Neural crest cell (in vitro differentiated cells): ENCODE measurements at places on chromosomes 3 and 15. TPM values are rescaled to one million over a fixed set of nuclear protein-coding genes. Genes with fewer than 3 reads are reported as not detected.

- no peak for DNase-seq
Measured at GRCh38 chr15:53447053-53447574, 312.3 kb downstream of the WDR72 start.

GRCh38 chr3:30349507-30349906, 256.9 kb upstream of the TGFBR2 start:
- DNase-seq, result no peak

GRCh38 chr3:138845771-138846173, 11.0 kb upstream of the PIK3CB start:
- DNase-seq, result no peak

Gene PARP9
- total RNA-seq, result 2.8 and 3.0 TPM in 2 replicates

Gene RUBCN
- total RNA-seq, result 30.2 and 31.7 TPM in 2 replicates

GRCh38 chr15:48643776-48644466, 1.6 kb downstream of the FBN1 start:
- no peak for DNase-seq

Gene FMN1
- 0.09 and 0.70 TPM in 2 replicates for total RNA-seq

DNA sequence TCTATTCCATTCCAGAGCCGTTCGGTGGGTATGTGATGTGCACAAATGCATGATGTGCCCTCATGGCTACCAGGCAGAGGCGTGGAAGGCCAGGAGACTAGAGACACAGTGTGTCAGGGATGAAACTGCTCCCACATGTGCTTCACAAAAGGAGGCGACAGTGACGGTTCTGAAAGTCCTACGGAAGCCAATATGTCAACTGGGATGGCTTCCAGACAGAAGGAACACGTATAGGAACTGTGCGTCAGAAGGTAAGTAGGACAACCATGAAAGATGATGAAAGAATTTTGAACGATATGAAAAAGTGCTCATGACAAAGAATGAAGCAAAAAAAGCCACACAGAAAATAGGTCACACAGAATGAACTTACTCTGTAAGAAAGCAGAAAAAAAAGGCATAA, 34.1 kb downstream of the GLB1 start:
- DNase-seq, result no peak
